ENCODE measurements at places on chromosomes 2 and 18.

- DNase-seq, result no peak
These were observed 469.6 kb downstream of the TGIF1 start for GRCh38 chr18:3919396-3920061.

GRCh38 chr2:44347526-44347925 is 13.8 kb downstream of the PREPL start:
- no peak for DNase-seq

DNA sequence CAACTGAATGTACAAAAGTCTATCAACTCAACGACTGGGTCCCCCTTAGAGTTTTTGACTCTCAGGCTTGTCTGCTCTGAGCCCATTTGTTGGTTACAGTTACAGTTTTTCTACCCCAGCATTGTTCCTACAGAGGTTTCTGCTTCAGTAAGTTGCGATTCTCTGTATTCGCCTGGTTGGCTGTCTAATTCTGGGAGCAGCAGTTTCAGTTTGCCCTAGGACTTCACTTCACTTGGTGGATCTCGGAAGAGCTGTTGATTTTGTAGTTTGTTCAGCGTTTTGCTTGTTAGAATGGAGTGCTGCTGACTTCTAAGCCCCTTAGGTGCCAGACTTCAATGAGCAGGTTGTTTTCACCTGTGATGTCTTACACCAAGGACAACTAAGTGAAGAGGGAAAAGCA is 296.5 kb upstream of the EPAS1 start:
- no peak for DNase-seq

DNA sequence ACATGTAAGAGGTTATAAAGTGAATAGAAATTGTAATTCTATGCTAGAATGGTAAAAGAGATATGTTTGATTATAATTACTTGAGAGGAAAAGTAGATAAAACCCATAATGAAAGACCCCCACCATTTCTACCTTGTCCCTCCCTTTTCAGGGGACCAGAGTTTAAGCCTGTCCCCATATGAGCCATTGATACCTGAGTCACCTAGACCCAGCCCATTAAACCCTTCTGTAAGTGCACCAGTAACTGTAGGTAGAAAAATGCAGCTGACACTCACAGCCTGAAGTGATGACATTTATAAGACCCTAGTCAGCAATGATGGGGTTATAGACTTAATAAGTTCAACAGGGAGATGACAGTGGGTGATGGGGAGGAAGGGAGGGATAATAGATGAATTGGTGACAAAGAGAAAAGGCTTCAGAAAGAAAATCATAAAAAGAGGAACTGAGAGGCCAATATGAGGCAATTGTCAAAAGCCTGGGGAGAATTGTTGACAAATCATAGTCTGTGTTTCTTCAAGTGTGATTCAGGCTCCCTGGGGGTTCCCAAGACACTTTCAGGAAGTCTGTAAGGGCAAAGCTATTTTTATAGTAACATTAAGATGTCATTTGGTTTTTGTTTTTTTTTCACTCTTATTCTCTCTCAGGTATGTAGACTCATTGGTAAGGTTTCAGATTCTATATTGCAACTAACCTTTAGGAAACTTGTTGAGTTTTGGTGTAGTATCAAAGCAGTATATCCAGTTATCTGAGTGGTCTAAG is 544.2 kb downstream of the SATB2 start:
- peak; percentile 81 for DNase-seq

- DNase-seq, result no peak
These were observed 137.9 kb downstream of the PAX3 start for GRCh38 chr2:222160944-222161343.
